ENCODE measurements at places on chromosomes 1 and 21.

- no peak for DNase-seq
These were observed 264.8 kb upstream of the DUSP10 start for GRCh38 chr1:222006715-222007114.

GRCh38 chr1:184069675-184070074, 18.1 kb downstream of the TSEN15 start:
- no peak for DNase-seq

GRCh38 chr1:81115422-81115821, 685.3 kb upstream of the ADGRL2 start:
- no peak for DNase-seq

DNA sequence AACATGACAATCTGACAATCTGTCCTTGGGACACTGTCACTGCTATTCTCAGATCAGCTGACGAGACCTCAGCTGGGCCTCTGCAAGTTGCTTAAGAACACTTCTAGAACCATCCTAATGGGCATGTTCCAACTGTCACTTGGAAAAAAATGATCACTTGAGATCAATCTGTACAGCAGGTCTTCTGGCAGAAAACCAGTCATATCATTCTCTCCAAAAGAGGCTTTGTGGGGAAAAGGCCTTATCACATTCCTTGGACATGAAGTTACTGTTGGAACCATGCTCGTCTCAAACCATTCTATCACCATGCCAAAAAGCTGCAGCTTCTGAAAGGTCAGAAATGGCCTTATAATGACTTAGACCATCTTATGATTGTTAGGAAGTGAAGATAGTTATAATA, 744.2 kb downstream of the USP25 start:
- no peak for DNase-seq
